ENCODE measurements at places on chromosomes 4 and X.
A peak's percentile ranks its signal among the peaks of the same experiment; 100 is the strongest.

DNA sequence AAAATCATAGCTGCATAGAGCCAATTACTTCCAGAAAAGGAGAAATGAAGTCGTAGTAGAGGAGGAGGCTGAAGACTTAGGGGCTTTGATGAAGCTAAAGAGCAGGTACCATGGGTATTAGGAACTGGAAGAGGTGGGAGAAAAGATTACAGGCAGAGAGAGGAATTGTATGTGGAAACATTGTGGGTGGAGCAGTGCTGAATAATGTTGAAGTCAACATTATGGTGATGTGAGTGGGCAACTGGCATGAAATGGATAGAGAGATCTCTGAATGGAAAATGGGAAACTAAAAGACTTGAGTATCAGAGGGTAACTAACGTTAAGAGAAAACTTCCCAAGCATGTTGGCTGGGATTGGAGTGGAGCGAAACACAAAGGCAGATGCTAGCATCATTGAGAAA lies 92.5 kb downstream of the AREG start:
- DNase-seq, result no peak

- DNase-seq, result no peak
Observed at GRCh38 chrX:5852941-5853340, 375.7 kb downstream of the NLGN4X start.

DNA sequence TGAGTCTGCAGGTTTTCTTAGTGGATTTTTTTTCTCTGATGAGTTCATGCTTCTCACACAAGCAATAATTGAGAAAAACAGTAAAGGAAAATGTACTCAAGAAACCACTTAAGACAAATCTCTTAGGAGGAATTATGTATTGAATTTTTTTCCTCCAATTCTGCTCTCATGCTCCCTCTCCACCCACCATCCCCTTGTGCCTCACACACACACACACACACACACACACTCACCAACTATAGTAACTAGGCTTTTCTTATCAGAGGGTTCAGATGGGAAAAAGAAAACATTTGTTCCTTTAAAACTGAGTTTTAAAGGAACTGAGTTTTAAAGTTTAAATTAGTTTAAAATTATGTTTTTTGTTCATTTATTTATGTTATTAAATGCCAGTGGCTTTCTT lies 47.0 kb upstream of the ANXA10 start:
- DNase-seq, result no peak

GRCh38 chrX:70049925-70050324 lies at the start of gene AWAT2:
TSS of gene AWAT2 (minus strand) at chrX:70049938. CDS start at chrX:70049932, 6 bp downstream.
- DNase-seq, result no peak

DNA sequence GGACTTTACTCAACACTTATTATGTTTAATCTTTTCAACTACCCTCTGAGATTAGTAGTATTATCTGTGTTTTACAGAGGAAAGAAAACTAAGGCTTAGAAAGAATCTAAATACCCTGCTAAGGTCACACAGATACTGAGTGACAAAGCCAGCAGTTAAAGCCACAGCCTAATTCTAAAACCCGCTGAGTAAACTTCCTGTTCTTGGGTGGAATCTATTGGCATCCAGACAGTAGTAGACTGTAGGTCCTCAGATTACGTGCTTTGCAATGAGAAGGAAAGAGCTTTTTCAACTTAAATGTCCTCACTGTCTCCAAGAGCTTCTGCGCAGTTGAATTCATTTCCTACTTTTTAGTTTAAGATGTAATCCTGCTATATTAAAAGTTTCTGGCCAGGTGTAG lies 126.0 kb downstream of the TENM3 start:
- no peak for DNase-seq

GRCh38 chrX:123184866-123185276 lies 793 bp downstream of the GRIA3 start:
- DNase-seq, result no peak

- DNase-seq, result no peak
Observed at GRCh38 chrX:42704454-42704853, 73.5 kb downstream of the PPP1R2C start.

DNA sequence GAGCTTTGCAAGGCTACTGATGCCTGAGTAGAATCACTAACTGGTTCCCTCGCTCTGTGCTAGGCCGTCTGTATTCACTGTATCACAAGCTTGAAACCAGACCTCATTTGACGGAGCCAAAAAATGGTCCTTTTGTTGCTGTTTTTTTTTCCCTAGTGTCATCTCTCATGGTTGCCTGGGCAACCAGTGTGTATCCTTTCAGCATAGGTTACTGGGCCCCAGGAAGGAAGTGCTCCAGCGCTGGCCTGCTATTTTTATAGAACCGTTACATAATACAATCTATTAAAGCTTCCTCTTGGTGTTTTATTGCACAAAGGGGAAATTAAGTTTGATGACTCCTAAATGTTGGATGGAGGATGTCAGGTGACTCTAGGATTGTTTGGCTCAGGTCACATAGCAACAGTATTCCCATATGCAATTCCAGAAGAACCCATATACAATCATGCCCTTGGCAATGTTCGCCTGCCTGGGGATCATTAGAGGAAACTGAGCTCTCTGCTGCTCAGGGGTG lies 220.4 kb downstream of the SPRY1 start:
- no peak for DNase-seq

GRCh38 chr4:149370785-149371420 lies 444.7 kb downstream of the IQCM start:
- no peak for DNase-seq

DNA sequence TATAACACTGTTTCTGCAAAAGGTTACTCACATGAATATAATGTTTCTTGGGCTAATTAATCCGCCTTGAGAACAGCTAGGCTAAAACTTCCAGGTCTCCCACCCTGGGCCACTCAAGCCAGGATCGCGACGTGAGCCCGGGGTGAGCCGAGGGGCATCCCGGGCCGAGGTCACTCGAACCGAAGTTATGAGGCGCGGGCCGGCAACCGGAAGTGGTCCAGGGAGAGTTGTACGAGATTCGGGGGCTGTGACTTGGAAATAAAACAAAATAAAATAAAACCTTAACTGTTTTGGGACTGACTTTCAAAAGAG lies 317 bp downstream of the CMC4 start:
- DNase-seq, result no peak

GRCh38 chrX:154138857-154139256 lies 5.2 kb upstream of the OPN1LW start:
- no peak for DNase-seq

DNA sequence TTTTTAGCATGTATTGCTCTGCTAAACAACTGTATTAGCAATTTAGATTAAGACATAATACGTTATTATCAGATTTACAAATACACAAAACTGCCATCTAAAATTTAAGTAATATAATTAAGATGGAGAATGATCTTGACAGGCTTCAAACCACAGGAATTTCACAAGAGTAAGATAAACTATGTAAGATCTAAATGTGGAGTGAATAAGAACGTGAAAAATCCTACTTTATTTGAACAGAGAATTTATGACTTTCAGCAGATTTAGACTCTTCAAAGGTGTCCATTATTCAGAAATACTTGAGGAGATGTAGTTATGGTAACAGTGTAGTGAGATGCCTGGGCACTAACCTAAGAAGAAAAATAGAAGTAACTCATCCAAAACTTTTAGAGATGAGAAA lies 73.2 kb downstream of the SLC4A4 start:
- no peak for DNase-seq

DNA sequence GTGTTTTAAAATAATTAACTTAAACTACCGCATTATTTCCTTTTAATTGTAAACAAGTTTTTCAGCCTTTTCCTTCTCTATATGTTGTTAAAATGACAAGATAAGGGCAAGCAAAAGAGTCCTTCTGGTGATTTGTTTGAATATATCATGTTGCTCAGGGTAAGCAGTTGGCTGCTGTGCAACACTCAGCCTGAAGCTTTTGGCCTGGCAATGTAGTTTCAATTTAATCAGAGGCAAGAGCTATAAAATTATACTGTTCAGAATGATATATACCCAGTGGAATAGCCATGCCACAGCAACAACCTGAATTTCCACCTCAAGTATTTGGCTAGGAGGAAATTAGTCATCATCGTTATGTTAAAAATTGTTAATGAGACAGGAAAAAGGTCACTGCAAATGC lies 53.4 kb downstream of the GRXCR1 start:
- no peak for DNase-seq

DNA sequence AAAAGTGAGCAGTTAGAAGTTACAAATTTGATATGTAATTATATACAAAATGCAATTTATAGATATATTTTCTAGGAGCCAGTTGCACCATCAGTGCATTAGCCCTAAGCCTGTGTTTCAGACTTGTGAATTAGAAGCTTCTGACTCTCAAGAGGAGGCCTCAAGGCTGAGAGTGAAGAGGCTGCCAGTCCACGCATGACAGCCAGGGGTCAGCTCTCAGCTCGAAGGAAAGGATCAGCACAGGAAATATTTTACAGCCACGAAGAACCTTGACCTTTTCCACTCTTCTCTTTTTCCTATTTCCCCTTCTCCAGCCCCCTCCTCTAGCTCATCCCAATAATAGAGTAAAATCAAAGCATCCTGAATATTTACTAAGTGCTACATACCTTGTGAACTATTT lies 642.4 kb downstream of the TRIML1 start:
- no peak for DNase-seq

DNA sequence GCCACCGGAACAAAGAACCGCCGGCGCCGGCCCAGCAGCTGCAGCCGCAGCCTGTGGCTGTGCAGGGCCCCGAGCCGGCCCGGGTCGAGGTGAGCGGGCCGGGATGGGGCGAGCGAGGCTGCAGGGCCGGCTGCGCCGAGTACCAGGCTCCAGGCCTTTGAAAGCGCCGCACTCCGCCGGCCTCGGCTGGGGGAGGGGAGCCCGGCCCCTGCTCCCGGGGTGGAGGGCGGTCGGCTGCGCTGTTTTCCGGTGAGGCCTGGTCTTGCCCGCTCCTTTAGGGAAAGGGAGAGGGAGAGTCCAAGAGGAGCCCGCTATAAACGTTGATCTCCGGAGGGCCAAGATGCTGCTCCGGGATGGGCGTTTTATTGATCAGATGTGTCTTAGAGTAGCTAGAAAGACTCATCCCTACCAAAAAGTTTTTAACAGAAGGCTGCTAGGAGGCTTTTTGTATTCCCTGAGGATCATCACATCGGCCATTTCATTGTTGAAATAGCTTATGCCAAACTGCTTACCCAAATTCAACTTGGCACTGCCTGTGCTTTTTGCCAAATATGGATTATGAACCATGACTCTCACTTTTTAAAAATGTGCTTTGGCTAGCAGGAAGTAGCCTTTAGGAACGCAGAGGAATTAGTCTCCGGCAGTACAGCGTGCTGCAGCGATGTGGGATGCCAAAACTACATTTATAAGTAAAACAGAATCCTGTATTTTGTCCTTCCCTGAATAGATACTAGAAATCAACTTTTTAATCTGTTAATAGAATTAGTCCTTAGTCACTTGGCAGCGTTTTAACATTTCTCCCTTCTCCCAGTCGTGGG lies 760 bp downstream of the TMEM165 start:
- no peak for DNase-seq

GRCh38 chrX:41759817-41760216 lies 35.8 kb downstream of the GPR82 start:
- no peak for DNase-seq

DNA sequence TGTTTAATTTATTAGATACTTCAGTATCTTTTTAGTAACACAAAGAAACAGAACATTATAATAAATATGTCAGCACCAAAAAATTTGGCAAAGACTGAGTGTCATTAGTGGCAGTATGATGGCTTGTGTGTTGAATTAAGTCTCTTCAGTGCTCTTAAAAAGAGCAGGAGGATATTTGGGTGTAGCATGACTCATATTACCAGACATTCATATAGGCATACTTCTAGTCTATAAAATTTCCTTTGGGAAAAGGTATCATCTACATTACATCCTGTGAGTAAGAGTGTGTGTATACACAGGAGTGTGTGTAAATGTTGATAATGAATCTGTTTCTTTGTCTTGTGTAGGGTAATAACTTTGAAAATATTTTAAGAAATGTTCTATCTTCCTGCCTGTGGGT lies 135.7 kb downstream of the CNKSR2 start:
- DNase-seq, result no peak

GRCh38 chr4:165152527-165152926 lies 39.9 kb upstream of the TMEM192 start:
- DNase-seq, result no peak

GRCh38 chr4:125489952-125490690 lies 175.4 kb downstream of the FAT4 start:
- DNase-seq, result peak; percentile 32

DNA sequence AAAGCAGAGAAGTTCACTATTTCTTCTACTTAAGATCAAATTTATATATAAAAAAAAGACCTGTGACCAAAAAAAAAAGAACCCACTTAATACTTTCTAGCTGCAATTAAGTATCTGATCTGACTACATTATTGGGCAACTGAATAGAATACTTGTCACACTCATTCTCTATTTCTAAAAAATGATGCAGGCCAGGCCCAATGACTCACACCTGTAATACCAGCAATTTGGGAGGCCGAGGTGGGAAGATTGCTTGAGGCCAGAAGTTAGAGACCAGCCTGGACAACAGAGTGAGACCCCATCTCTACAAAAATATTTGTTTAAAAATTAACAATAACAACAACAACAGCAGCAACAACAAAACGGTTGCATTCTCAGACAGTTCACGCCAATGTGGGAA lies 108.8 kb upstream of the BMP2K start:
- no peak for DNase-seq

DNA sequence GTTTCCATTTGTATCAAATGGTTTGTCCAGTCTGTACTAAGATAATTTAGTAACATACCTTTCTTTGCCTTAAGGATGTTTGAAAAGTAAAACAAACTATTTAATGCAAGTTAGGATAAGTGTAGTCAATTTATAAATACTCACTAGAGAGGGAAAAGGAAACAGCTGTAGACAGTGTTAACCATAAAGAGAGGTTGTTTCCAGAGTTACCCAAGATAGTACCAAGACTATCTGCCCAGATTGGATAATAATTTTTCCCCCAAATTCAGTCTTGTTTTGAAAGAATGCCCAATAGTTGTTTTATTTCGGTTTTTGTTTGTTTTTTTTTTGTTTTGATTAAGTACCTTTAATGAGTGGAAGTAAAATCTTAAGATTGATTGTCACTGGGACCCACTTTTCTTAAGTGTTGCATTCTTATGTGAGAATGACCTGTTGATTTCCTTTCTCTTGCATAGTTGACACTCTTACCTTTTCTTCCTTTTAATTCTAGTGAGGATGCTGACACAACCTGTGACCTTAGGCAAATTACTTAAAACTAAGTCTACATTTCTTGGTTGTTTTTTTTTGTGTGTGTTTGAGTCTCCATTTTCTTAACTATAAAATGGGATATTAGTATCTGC lies 12.8 kb downstream of the AFF1 start:
- DNase-seq, result no peak

- DNase-seq, result no peak
Observed at GRCh38 chr4:163991298-163991865, 496.9 kb downstream of the TMA16 start.

DNA sequence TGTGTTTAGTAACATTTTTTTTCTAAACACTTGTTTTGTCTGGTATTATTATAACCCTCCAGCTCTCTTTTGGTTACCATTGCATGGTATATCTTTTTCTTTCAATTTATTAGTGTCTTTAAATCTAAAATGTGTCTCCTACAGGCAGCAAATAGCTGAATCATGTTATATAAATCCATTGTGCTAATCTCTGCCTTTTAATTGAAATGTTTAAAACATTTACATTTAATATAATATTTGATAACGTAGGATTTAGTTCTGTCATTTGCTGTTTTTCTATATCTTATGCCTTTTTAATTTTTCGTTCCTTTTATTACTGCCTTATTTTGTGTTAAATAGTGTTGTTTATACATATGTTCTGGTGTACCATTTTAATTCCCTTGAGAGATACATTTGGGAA lies 17.1 kb upstream of the CCDC110 start:
- no peak for DNase-seq

GRCh38 chr4:182577411-182577810 lies 334.2 kb downstream of the TENM3 start:
- DNase-seq, result no peak

- no peak for DNase-seq
Observed at GRCh38 chrX:24204331-24204730, 54.8 kb downstream of the ZFX start.
